ENCODE measurements at places on chromosomes 12 and 14. TPM values are rescaled to one million over a fixed set of nuclear protein-coding genes. Genes with fewer than 3 reads are reported as not detected.

Gene GUCY2C
- total RNA-seq: not detected

Gene VRTN
- total RNA-seq: not detected

Gene BHLHE41
- 0.71 TPM for total RNA-seq

Gene RPGRIP1
- total RNA-seq: 0.20 TPM

Gene ARHGEF40
- total RNA-seq: 12.3 TPM

Gene POLR3B
- 4.5 TPM for total RNA-seq

Gene IL31
- not detected for total RNA-seq

Gene RNASE7
- not detected for total RNA-seq

Gene LGMN
- 61.4 TPM for total RNA-seq

Gene TTC9
- total RNA-seq: 3.3 TPM

Gene TMTC2
- 1.2 TPM for total RNA-seq

Gene PAH
- total RNA-seq: not detected

Gene LHX5
- 0.07 TPM for total RNA-seq

Gene NANOG
- not detected for total RNA-seq

Gene KLHDC1
- 0.16 TPM for total RNA-seq

Gene TGM1
- 1.0 TPM for total RNA-seq

Gene FAM181A
- not detected for total RNA-seq

Gene SMCO2
- 0.12 TPM for total RNA-seq

Gene CHD8
- total RNA-seq: 40.3 TPM

Gene SEL1L
- total RNA-seq: 27.6 TPM

Gene ACSM4
- not detected for total RNA-seq

Gene PTHLH
- total RNA-seq: 17.9 TPM

Gene MYF5
- total RNA-seq: not detected

Gene PMEL
- total RNA-seq: 1.4 TPM

Gene PLEKHD1
- total RNA-seq: not detected

Gene LRRK2
- total RNA-seq: 1.7 TPM

Gene GYS2
- total RNA-seq: not detected
